ENCODE measurements at places on chromosomes 4 and X.

GRCh38 chr4:17721496-17722355 is 59.7 kb downstream of the FAM184B start:
- DNase-seq: no peak

DNA sequence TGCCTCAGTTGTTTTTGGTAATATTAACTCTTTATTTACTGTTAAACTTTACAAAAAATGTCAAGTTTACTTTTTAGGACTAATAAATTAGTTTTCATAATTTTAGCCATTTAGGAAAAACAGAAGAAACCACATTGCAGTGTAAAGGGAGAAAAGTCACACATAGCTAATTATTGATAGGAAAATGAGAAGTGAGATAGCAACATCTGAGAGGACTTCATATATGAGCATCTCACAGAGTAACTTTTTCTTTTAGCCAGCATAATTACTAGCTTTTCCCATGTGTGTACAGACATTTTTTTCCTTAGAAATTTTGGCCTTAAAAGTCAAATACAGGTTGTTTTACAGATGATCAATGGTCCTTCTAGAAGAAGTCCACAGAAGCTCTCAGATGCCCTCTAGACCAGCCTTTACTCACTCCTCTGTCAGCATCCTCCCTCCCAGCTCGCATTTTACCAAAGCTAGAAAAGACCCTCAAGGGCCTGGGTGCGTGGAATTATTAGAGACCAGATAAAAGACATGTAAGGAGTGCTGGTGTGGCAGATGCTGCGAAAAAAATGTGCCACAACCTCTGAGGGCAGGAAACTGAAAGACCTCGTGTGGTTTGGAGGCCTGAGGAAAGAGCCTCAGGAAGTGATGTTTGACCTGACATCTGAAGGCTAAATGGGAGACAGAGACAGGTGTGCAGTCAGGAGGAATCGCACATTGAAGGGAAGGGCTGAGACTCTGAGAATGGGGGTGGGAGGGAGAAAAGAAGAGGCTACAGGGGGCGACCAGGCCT is 156.9 kb downstream of the CBR4 start:
- DNase-seq: no peak

GRCh38 chr4:153447175-153447905 is 18.8 kb upstream of the TMEM131L start:
- DNase-seq: no peak

GRCh38 chr4:109760682-109761081 is 30.8 kb upstream of the PLA2G12A start:
- DNase-seq: no peak

DNA sequence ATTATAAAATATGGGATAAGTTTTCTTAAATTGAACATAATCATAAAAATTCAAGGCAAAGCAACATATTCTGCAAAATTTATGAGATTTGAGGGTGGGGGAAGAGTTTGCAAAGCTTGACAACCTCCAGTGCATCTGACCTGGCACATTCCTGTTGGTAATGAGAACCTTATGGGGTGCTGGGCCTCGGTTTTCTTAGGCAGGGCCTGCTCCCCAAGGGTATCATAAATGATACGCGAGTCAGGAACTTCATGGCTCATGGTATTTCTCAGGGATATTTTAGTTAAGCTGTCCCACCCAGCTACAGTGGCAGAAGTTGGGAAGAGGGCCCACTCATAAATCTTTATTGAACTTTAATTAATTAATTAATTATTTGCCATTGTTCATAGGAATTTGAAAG is 13.2 kb downstream of the AFF2 start:
- DNase-seq: no peak

DNA sequence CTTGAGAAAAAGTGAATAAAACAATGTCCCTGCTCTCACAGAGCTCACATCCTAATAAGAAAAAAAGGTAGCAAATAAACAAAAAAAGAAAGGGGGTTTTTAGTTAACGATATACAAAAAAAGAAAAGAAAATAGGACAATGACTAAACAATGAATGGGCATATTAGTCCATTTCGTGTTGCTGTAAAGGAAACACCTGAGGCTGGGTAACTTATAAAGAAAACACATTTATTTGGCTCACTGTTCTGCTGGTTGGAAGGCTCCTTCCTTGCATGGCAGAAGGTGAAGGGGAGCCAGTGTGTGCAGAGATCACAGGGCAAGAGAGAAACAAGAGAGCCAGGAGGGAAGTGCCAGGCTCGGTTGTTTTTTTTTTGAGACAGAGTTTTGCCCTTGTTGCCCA is 4.7 kb upstream of the KLF3 start:
- no peak for DNase-seq

DNA sequence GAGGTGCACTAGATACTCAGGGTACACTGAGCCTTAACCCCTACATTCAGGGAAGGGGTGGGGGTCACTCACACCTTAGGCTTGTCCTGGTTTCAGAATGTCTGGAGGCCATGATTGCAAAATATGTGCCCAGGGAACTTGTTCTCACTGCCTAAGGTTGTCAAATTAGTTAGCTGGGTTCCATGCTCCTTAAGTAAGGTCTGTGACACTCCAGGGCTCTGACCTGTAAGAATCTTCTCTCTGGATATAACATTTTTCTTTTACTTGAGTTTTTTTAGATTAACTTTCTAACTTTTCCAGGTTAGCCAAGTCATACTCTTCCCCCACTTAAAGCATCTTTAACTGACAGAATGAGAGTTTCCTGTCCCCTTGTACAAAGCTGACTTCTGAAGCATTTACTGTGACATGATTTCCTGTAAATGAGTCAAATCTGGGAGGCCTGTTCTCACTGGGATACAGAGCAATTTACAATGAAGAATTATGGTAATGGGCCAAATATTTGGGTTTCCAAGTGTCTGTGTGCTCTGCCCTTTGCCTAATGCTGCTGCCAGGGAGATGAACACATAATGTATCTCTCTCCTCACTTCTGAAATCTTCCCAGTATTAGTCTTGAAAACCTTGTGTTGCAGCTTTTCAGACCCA is 101.7 kb downstream of the GATB start:
- no peak for DNase-seq

- DNase-seq: no peak
Observed at GRCh38 chr4:169090484-169091215, 80.6 kb upstream of the CBR4 start.

DNA sequence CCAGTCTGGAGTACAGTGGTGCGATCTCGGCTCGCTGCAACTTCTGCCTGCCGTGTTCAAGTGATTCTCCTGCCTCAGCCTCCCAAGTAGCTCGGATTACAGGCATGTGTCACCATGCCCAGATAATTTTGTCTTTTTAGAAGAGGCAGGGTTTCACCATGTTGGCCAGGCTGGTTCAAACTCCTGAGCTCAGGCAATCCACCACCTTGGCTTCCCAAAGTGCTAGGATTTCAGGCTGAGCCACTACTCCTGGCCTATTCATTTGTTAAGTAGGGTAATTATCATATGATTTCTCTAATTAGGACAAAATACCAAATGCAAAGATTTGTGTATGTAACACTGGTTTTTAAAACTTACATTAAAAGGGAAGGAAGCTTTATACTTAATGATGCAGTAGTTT is 137.8 kb downstream of the GPM6A start:
- DNase-seq: no peak

- no peak for DNase-seq
Observed at GRCh38 chrX:123779908-123780396, 47.1 kb upstream of the THOC2 start.

GRCh38 chr4:41693629-41694028 is 54.9 kb downstream of the PHOX2B start:
- DNase-seq: no peak

- DNase-seq: no peak
Observed at GRCh38 chr4:137762591-137762990, 230.3 kb upstream of the PCDH18 start.

DNA sequence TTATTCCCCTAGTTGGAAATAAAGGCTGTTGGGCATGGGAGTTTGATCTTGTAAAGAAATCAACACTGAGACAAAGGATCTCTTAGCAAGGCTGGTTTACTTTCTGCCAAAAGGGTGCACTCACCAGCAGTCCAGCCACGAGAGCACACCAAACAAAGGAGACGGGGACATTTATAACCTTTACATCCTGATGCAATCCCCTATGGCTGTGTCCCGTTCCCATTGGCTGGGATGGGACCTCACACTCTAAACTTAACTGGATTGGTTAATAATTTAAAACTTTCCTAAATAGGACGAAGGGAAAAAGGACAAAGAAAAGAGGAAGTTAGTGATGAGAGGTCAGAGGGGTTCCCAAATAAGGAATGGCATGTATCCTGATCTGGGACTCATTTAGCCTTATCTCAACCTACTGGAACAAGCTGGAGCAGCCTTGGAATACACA is 17.9 kb downstream of the METAP1 start:
- no peak for DNase-seq

DNA sequence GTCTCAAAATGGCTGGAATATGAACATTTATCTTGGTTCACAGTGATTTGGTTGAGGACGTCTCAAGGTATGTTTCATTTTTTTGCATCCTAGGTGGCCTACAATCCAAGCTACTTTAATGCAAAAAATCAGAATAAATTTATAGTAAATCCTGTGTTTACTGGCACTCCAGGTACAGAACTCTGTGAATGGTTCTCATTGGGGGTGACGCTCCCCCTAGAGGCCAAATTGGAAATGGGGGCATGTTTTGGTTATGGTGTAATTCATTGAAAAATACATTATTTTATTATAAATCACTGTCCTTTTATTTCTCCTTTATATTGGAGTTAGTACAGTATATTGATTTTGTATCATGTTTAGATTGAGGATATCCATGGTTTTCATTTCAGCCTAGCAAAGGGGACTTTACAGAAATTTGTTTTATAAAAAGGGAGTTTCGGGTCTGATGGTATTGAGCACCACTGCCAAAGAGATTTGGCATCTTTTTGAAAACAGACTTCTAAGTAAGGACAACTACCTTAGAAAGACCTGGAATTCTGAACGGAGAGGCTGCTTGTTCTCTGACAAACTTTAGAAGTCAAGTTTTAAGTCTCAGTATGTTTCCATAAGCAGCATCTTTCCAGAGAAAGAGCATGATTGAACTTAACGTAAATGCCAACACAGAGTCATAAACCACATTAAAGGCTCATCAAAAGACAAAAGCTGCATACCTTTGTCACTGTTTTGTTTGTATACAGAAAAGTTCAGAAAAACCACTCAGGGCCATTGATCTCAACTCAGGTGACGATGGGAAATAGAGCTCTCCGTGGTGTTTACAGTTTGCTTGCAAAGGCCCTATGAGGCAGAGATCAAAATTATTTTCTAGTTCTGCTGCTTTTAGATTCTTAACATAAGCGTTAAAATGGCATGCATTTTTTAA is 19.4 kb downstream of the MTM1 start:
- DNase-seq: peak; percentile 19

GRCh38 chr4:2846172-2846571 is 2.5 kb downstream of the ADD1 start:
- no peak for DNase-seq

GRCh38 chrX:16002185-16002584 is 121.2 kb upstream of the GRPR start:
- no peak for DNase-seq

DNA sequence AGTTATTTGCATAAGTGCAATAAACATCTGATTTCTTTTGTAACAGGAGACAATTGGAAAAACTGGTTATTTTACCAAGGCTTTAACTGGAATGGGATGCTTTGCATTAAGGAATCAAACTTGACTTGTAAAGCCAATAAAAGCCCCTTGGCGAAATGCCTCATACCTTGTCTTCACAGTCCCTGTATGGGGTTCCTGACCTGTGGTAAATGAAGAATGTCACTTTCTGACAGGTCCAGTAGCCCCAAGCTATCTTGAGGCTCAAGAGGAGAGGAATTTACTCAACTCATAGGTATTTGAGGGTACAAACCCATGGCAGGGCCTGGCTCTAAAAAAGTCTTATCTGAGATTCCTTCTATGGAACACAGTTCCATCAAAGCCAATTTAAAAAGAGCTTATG is 78.0 kb downstream of the ACOX3 start:
- DNase-seq: no peak

GRCh38 chrX:24858004-24858746 is 157.6 kb downstream of the ARX start:
- no peak for DNase-seq

DNA sequence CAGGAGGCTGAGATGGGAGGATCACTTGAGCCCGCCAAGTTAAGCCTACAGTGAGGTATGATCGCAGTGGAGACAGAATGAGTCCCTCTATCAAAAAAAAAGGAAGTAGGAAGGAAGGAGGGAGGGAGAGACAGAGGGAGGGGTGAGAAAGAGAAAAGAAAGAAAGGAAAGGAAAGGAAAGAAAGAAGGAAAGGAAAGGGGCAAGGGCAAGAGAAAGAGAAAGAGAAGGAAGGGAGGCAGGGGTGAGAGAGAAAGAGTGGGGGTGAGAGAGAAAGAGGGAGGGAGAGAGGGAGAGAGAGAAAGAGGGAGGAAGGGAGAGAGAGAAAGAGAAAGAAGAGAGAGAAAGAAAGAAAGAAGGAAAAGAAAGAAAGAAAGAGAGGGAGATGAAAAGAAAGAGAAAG is 13.2 kb downstream of the ELF2 start:
- DNase-seq: no peak

GRCh38 chrX:57368158-57368557 is 81.7 kb downstream of the FAAH2 start:
- no peak for DNase-seq

DNA sequence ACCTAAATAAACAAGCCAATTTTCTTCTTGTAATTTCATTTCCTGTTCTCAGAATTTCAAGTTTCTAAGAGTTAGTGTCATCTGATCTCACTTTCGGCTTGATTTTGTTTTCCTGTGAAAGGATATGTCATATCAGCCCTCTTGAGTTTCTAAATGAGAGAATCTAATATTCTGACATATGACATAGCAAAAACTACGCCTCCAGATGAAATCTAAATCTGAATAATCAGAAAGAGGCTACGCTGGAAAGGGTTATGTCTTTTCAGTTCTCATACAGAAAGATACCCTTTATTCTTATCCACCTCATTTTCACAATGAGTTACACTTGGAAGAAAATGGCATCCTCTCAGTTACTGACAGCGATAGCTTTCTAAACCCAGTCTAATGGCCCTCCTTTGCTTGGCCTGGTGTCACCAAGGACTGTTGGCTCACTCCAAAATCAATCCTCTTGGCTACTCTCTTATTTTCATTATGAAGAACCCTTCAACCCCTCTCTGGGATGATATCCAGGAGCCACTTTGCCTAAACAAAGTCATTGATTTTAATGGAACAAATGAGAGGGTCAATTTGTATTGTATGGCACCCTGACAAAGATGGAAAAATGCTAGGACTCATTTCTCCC is 65.6 kb downstream of the ASB9 start:
- DNase-seq: no peak

DNA sequence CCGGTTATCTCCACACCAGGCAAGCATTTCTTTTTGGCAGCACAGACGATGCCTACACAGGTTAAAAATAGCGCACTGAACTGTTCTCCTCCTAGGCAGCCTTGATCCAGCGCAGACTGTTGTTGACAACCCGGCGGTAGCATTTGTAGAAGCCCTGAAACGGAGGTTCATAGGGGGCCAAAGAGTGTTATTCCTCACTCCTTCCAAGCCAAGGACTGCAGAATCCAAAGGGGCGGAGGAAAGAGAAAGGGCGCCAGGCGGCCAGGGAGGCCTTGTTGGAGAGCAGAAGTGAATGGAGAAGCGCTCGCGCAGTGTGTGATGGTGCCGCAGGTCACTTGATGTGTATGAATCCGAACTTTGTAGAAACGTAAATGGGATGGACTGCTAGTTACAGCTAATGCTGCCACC is 82.7 kb downstream of the TENM3 start:
- no peak for DNase-seq

- DNase-seq: no peak
Observed at GRCh38 chr4:125517831-125518230, 203.1 kb downstream of the FAT4 start.

GRCh38 chr4:55635741-55636655 is at the start of gene NMU:
TSS of gene NMU (minus strand) at chr4:55636298. CDS start at chr4:55636192, 106 bp downstream.
- DNase-seq: no peak
